ENCODE measurements at places on chromosomes 1 and 21. TPM values are rescaled to one million over a fixed set of nuclear protein-coding genes. Genes with fewer than 3 reads are reported as not detected.
A peak's percentile ranks its signal among the peaks of the same experiment; 100 is the strongest.

The SLC22A15 gene
- 3.8 TPM for total RNA-seq

The MX2 gene
- 9.7 TPM for total RNA-seq

- no peak overlapping the region for H3K4me3 ChIP-seq
- no peaks in the 10 kb centered on the region for H3K27me3 ChIP-seq
- DNase-seq = no peak
These were observed 31.0 kb downstream of the KIF21B start for GRCh38 chr1:200992382-200993048.

- DNase-seq = no peak
- no peak overlapping the region for H3K4me3 ChIP-seq
- H3K4me1 ChIP-seq = no peaks in the 10 kb centered on the region
- H3K27ac ChIP-seq = no peak overlapping the region
- H3K27me3 ChIP-seq = no peaks in the 10 kb centered on the region
These were observed 74.6 kb upstream of the PDC start for GRCh38 chr1:186535388-186536133.

DNA sequence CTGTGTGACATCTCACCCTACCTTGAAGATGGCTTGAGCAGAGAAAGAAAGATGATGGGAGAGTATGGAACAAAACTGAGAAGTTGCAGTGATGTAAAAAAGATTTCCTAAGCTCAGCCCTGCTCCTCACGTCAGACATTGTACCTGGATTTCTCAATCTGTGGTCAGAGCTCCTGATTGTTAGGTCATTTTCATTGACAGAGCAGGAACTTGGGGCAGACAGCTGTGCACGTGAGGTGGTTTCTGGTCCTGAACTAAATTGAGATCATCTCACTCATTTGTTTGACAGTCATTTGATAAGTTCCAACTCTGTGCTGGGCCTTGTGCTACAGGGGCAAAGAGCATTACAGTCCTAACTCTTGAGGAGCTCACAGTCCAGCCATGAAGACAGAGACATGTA lies 10.2 kb downstream of the TRAF3IP3 start:
- peaks cover 7% of the 10 kb centered on the region for H3K4me1 ChIP-seq
- H3K36me3 ChIP-seq = no peaks in the 10 kb centered on the region
- no peak for DNase-seq
- no peak overlapping the region for H3K4me3 ChIP-seq
- H3K27me3 ChIP-seq = no peaks in the 10 kb centered on the region
- no peak overlapping the region for H3K27ac ChIP-seq

DNA sequence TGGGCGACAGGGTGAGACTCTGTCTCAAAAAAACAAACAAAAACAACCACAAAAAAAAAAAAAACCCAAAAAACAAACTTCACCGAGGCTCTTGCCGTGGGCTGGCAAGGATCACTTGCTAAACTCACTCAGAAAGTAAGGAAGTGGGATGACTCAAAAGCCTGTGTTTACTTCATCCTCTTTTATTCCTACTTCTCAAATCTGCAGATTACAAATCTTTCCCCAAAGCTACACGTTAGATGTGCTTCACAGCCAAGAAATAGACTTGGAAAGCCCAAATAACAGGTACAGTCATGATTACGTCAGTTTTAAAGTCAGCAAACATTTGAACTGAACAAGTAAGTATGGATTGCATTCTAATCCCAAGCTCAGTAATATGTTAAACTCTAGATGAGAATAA lies 359.3 kb downstream of the ADGRL2 start:
- no peak for DNase-seq
- no peak overlapping the region for H3K27ac ChIP-seq
- H3K36me3 ChIP-seq = no peaks in the 10 kb centered on the region
- no peak overlapping the region for H3K4me3 ChIP-seq

GRCh38 chr1:247401310-247402119 lies 14.5 kb upstream of the NLRP3 start:
- no peak overlapping the region for H3K27ac ChIP-seq
- no peaks in the 10 kb centered on the region for H3K27me3 ChIP-seq
- no peak for DNase-seq
- H3K4me1 ChIP-seq = no peaks in the 10 kb centered on the region
- H3K36me3 ChIP-seq = no peaks in the 10 kb centered on the region
- no peak overlapping the region for H3K4me3 ChIP-seq

DNA sequence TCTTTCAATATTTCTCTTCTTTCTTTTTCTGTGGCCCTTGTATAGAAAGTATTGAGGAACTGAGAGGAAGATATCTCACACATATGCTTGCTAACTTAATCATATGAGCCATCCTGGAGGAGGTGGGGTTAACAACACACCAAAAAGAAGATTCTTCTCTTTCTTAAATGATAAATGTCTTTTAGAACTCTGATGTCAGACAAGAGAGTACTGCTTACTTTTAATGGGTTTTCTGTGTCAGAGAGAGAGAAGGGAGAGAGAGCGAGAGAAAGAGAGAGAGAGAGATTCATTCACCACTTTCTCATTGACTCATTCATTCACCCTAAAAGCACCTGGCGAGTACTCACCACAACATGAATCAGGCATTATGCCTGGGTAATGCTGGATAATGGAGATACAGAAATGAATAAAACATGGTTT lies 250.3 kb upstream of the SGIP1 start:
- H3K27me3 ChIP-seq = no peaks in the 10 kb centered on the region
- DNase-seq = no peak
- no peak overlapping the region for H3K27ac ChIP-seq

- H3K4me3 ChIP-seq = no peak overlapping the region
- peak overlapping the region; percentile 4 for H3K27ac ChIP-seq
- H3K4me1 ChIP-seq = peaks cover 9% of the 10 kb centered on the region
- peak; percentile 73 for DNase-seq
- no peaks in the 10 kb centered on the region for H3K27me3 ChIP-seq
- no peaks in the 10 kb centered on the region for H3K36me3 ChIP-seq
These were observed 70.0 kb downstream of the LUZP1 start for GRCh38 chr1:23098463-23099170.

- no peak for DNase-seq
- no peaks in the 10 kb centered on the region for H3K36me3 ChIP-seq
- no peaks in the 10 kb centered on the region for H3K27me3 ChIP-seq
- H3K4me1 ChIP-seq = no peaks in the 10 kb centered on the region
These were observed 84.2 kb downstream of the ERG start for GRCh38 chr21:38413958-38414548.

- no peak for DNase-seq
- no peak overlapping the region for H3K4me3 ChIP-seq
- no peak overlapping the region for H3K27ac ChIP-seq
- H3K36me3 ChIP-seq = no peaks in the 10 kb centered on the region
- no peaks in the 10 kb centered on the region for H3K27me3 ChIP-seq
- peaks cover 7% of the 10 kb centered on the region for H3K4me1 ChIP-seq
These were observed 56.2 kb upstream of the POFUT2 start for GRCh38 chr21:45343891-45344290.

DNA sequence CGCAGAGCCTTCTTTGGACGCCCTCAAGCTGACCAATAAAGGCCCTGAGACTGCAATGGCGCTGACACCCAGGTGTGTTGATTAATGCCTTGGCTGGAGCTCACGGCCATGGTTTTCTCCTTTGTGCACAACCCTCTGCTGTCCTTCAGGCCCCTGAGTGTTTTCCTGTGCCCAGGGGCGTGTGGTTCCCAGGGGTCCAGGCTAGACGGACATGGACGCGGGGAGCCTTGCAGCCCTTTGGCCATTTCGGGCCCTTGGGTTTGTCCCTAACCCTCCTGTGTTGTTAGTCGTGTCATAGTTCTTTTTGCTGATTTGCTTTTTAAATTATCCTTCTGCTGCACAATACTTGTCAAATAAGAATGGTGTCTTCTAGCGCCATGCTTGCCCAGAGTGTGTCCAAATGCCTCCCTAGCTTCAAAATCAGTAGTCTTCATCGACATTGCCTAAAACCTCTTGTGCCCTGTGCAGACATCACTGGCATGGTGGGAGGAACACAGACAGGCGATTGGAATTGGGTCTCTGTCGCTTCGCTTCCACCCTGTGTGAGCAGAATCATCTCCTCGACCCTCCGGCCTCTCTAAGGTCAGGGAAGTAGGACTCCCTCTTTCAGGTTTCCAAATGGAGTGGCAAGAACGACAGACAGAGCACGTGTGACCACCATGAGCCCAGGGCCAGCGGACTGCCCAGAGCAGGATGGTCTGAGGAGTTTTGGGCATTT lies 1.9 kb downstream of the KRTAP10-4 start:
- H3K4me1 ChIP-seq = no peaks in the 10 kb centered on the region
- no peaks in the 10 kb centered on the region for H3K36me3 ChIP-seq
- DNase-seq = no peak
- H3K27ac ChIP-seq = no peak overlapping the region

DNA sequence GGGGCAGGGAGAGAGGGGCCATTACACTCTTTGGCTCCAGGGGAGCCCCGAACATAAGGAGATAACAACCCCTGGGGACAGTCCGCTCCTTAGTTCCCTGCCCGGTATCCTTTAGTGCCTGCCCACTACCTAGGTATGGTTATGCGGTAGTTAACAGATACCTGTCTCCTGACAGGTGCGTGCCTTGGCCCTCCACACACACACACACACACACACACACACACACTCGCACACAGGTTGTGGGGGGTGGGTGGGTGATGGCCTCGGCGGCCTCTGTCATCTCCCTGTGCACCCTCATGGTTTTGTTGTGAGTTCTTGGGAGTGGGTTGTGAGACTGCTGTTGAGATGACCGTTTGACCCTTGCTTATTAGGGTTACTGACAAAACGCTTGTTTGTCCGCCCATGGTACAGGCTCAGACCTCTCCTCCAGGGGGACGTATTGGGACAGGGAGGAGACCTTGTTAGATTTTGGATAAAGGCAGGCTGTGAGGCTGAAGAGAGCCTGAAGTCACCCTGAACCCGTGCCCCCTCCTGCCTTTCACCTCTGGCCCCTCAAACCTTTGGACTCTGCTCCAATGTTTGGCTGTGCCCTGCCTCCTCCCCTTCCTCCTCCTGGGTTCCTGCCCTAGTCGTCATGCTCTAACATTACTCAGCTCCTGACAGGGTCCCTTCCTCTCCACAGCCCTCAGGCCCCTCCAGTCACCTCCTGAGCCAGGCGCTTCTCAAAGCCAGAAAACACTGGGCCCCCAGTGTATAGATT lies 979 bp downstream of the RASSF5 start:
- H3K36me3 ChIP-seq = no peaks in the 10 kb centered on the region
- peak overlapping the region; percentile 68 for H3K27ac ChIP-seq
- no peaks in the 10 kb centered on the region for H3K4me1 ChIP-seq
- DNase-seq = no peak
- H3K27me3 ChIP-seq = no peaks in the 10 kb centered on the region

DNA sequence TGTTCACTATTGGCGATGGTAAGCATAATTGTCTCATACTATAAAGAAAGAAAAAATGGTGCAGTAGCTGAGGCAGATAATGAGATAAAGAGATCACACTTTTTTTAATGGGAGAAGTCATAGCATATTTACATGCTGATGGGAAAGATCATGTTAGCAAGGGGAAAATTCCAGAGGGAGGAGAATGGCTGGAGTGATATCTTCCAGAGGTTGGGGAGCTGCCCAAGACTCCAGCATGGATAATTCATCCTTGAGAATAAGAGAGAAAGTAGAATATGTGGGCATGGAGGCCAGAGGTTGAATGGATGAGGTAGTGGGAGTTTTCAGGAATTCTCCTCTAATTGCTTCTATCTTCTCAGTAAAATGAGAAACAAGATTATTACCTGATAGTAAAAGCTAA lies 45.8 kb upstream of the RGS1 start:
- no peaks in the 10 kb centered on the region for H3K27me3 ChIP-seq
- no peak overlapping the region for H3K4me3 ChIP-seq
- DNase-seq = no peak
- H3K36me3 ChIP-seq = no peaks in the 10 kb centered on the region
- H3K4me1 ChIP-seq = no peaks in the 10 kb centered on the region

Measured in uterus (tissue), 4 donors.